ENCODE measurements at places on chromosomes 5 and 9.
A peak's percentile ranks its signal among the peaks of the same experiment; 100 is the strongest.

DNA sequence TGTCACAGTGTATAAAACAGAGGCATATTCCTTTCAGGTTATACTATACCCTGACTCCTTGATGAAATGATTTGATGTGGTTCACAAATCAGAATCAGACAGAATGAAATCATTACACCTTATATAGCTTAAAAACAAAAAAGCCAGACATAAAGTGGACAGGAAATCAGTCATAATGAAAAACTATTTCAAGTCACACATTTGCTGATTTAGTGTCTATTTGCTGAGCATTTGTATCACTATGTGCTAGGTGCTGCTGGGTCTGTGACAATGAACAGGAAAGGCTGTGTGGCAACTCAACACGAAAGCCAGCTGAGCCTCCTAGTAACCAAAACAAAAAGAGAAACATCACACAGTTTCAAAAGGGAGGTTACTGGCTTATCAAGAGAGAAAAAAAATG, 194.0 kb downstream of the EFNA5 start:
- peak; percentile 33 for DNase-seq
- H3K4me3 ChIP-seq, result no peak overlapping the region
- H3K36me3 ChIP-seq, result no peaks in the 10 kb centered on the region
- peak overlapping the region; percentile 90 for H3K27ac ChIP-seq

- no peaks in the 10 kb centered on the region for H3K36me3 ChIP-seq
- no peaks in the 10 kb centered on the region for H3K4me1 ChIP-seq
- H3K27ac ChIP-seq, result no peak overlapping the region
- no peak overlapping the region for H3K4me3 ChIP-seq
Observed at GRCh38 chr5:168608386-168608785, 29.2 kb upstream of the PANK3 start.

DNA sequence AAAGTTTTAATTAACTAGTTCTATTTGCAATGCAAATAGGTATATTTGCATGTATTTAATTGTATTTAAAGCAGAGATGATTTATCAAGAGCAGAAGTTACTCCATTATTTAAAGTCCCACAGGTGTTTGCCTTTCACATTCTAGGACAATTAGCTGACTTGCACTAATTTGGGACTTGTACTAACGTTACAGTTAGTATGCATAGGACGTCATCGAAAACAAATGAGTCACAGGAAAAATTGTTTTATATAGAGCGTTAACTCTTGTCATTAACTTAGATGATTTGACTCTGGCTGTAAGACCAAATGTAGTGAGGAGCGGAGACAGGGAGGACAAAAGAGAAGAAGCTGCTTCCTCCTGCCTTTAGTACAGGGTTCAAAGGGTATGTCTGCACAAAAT, 126.1 kb upstream of the IFNE start:
- H3K4me3 ChIP-seq, result no peak overlapping the region
- H3K27me3 ChIP-seq, result no peaks in the 10 kb centered on the region
- H3K36me3 ChIP-seq, result no peaks in the 10 kb centered on the region
- no peaks in the 10 kb centered on the region for H3K4me1 ChIP-seq
- no peak overlapping the region for H3K27ac ChIP-seq

DNA sequence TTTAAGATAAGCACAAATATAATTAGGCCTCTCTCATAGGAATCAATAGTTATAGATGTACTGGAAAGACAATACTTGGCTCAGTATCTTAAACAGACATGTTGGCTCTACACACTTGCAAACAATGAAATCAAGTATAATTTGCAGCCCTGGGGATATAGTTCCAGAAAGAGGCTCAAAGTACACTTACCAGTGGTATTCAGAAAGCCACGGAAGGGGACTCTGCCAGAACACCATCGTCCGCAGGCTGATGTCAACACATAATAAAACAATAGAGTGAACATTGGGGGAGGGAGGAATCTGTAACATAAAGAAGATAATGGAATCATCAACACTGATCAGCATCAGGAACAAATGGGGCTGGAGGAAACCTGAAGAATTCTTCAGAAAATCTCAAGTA, 31.2 kb upstream of the EBF1 start:
- no peaks in the 10 kb centered on the region for H3K36me3 ChIP-seq
- H3K4me1 ChIP-seq, result no peaks in the 10 kb centered on the region
- peaks cover 43% of the 10 kb centered on the region for H3K27me3 ChIP-seq
- H3K4me3 ChIP-seq, result no peak overlapping the region
- H3K27ac ChIP-seq, result no peak overlapping the region

- no peak overlapping the region for H3K4me3 ChIP-seq
- no peaks in the 10 kb centered on the region for H3K36me3 ChIP-seq
- no peaks in the 10 kb centered on the region for H3K27me3 ChIP-seq
Observed at GRCh38 chr9:81540142-81540710, 149.1 kb downstream of the TLE1 start.

DNA sequence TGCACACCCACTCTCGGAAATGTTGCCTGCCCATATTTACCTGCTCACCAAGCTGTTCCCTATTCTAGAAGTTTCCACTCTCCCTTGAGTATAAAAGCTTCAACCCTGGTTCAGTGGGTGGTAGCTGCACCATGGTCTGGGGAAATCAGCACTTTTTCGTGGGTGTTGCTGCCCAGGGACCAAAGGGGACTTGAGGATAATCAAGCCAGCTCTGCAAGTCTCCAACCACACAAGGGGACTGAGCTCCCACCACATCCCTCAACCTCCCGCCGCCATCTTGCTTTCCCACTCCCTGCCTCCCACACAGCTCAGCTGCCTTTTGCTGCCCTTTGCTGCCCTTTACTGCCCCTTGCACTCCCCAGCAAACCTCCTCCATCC, 210.0 kb downstream of the AUH start:
- no peaks in the 10 kb centered on the region for H3K36me3 ChIP-seq
- DNase-seq, result no peak
- no peaks in the 10 kb centered on the region for H3K27me3 ChIP-seq
- no peak overlapping the region for H3K27ac ChIP-seq

DNA sequence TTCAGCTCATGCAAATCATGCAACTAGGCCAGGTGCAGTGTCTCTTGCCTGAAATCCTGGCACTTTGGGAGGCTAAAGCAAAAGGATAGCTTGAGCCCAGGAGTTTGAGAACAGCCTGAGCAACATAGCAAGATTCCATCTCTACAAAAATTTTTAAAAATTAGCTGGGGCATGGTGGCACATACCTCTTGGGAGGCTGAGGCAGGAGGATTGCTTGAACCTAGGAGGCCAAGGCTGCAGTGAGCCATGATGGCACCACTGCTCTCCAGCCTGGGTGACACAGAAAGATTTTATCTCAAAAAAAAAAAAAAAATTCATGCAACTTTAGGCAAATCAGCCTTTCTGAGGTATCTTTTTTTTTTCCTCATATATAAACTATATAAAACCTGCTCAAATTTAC, 35.6 kb upstream of the CCNB1 start:
- no peak for DNase-seq
- H3K36me3 ChIP-seq, result no peaks in the 10 kb centered on the region
- no peak overlapping the region for H3K27ac ChIP-seq
- H3K27me3 ChIP-seq, result no peaks in the 10 kb centered on the region
- H3K4me3 ChIP-seq, result no peak overlapping the region

DNA sequence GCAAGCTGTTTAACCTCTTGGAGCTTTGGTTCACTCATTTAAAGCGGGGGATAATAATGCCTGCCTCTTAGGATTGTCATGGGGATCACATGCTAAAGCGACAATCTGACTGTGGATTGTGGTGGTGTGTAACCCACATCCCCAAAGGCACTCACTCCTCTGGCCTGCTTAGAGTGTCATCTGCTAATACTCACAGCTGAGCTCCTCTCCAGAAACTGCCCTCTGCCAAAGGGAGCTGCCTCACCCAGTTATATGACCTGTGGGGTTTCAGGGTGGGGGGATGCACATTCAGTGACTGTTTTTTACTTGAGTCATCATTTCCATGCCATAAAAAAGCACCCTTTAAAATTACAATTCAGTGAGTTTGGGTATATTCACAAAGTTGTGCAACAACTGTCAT, 110.0 kb upstream of the SPOCK1 start:
- no peaks in the 10 kb centered on the region for H3K4me1 ChIP-seq
- 0 out of 2 replicates have a peak, but pooled peaks cover 25% of the 10 kb centered on the region for H3K27me3 ChIP-seq
- H3K27ac ChIP-seq, result no peak overlapping the region
- no peaks in the 10 kb centered on the region for H3K36me3 ChIP-seq
- no peak for DNase-seq

- no peaks in the 10 kb centered on the region for H3K27me3 ChIP-seq
- peak overlapping the region; percentile 51 for H3K27ac ChIP-seq
- H3K4me1 ChIP-seq, result peaks cover 33% of the 10 kb centered on the region
- peak; percentile 79 for DNase-seq
- no peak overlapping the region for H3K4me3 ChIP-seq
Observed at GRCh38 chr5:72378639-72379289, 58.6 kb downstream of the PTCD2 start.

- H3K4me1 ChIP-seq, result no peaks in the 10 kb centered on the region
- no peak overlapping the region for H3K4me3 ChIP-seq
- no peaks in the 10 kb centered on the region for H3K36me3 ChIP-seq
- H3K27me3 ChIP-seq, result peaks cover 5% of the 10 kb centered on the region
- no peak for DNase-seq
Observed at GRCh38 chr5:158637039-158637438, 462.7 kb downstream of the EBF1 start.

Data from PC-9 (cell line).